Psoas muscle (tissue), 8 donors: ENCODE measurements at places on chromosomes 3 and 15.

- DNase-seq, result no peak
Observed at GRCh38 chr3:125150525-125151441, 61.8 kb downstream of the SLC12A8 start.

- peak; percentile 37 for DNase-seq
Observed at GRCh38 chr3:44235604-44236484, 5.8 kb upstream of the TOPAZ1 start.

DNA sequence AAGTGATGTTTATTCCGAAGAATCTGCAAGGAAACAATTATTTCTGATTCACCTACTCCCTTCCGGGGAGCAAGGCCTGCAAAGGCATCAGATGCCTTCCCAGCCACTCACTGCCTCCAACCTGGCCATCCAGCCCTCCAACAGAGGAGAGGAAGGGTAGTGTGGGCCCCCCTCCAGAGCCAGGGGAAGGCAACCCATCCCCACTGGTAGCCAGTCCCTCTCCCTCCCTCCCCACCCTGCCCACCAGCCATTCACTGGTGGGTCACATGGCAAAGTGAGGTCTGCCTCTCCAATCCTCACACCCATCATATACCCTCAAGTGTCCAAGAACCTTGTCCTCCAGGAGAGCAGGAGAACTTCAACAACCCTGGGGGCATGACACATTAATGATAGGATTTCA, 2.4 kb upstream of the VIPR1 start:
- DNase-seq, result no peak

GRCh38 chr15:65535192-65535591, 4.9 kb downstream of the HACD3 start:
- no peak for DNase-seq

DNA sequence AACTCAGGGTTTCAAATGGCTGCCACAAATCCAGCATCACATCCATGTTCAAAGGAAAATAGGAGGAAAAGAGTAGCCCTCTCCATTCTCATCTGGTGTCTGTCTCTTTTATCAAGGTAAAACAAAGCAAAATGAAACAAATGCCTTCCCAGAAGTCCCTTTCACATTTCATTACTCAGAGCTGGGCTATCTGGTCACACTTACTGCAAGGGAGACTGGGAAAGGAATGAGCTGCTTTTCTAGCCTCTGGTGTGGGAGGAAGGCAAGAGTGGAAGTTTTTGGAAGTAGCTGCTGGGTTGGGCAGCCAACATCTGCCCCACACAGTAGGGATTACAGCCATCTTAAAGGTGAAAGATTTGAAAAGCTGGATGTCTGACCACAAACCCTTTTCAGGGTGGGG, 51.8 kb downstream of the KLF15 start:
- DNase-seq, result no peak

DNA sequence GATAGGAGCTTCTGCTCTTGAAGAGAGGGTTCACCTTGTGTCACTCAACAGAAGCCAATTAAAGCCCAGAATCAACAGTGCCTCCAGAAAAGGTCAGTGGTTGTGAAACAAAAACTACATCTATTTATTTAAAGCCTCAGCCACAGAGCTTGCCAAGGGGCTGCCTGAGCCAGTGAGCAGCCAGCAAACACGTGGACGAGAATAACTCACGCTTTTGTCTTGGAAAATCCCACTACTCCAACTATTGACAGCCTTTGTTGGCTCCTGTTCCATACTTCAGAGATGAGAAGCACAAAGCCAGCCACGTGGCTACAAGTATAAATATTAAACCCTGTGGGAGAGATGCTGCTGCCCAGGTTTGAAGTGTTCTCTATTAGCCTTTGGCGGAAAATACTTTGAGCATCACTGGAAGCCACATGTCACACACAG, 10.3 kb downstream of the GPR156 start:
- DNase-seq, result no peak

DNA sequence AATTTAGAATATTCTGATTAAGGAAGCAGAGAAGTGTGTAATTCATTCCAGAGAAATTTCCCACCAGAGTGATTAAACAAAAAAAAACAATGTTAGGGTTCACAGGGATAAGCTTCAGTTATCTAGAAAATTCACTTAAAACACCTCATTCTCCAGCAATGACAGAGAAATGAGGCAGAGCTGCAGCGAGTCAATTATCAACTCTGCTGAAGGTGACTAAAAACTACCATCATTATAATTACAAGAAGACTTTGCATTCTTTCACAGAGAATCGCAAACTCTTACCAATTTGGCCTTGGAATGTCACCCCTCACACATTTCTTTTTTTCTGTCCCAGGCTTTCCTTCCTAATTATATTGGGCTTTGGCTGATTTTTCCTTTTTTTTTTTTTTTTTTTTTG, 117.1 kb downstream of the RAB11A start:
- DNase-seq, result no peak

- DNase-seq, result no peak
Observed at GRCh38 chr3:94336046-94336753, 273.3 kb downstream of the NSUN3 start.

DNA sequence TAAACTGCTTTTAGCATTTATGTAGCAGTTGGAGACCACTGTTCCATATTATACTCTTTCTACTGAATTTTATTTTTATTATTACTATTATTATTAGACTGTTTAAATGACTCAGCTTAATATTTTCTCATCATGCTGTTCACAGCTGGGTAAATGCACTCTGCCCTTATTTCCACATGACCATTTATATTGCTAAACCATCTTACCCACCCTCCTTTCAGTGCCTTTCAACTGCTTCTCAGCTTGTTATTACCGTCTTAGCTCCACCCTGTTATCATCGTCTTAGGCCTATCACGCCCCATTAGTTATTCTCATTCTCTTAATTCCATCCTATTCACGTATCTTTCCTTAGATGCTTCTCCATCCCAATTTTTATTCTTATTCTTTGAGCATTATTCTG, 212.6 kb downstream of the GAP43 start:
- DNase-seq, result no peak

GRCh38 chr3:10320320-10320677, 613 bp downstream of the SEC13 start:
- no peak for DNase-seq

- no peak for DNase-seq
Observed at GRCh38 chr15:80832686-80833085, 53.5 kb downstream of the CEMIP start.

GRCh38 chr3:37729119-37729518, 132.6 kb upstream of the CTDSPL start:
- no peak for DNase-seq

DNA sequence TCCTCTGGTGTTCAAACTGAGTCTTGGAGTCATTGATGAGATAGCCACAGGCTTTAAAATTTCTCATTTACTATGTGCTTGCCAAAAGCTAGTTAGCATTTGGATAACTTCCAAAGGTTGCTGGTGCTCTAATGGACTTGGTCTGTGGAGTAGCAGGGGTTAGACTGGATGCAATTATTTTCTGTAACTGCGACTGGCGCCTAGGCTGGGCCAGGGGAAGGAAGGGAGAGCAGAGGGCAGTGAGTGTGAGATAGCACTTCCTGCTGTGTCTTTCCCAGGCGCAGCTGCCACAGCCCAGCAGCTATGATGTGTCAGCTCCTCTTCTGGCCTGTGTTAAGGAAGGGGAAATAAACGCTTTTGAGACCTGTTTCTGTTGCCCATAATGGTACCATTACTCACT, 98.6 kb downstream of the MYRIP start:
- DNase-seq, result no peak

GRCh38 chr3:22161315-22161714, 410.3 kb upstream of the ZNF385D start:
- no peak for DNase-seq

GRCh38 chr3:173737167-173737808, 339.7 kb downstream of the NLGN1 start:
- no peak for DNase-seq

DNA sequence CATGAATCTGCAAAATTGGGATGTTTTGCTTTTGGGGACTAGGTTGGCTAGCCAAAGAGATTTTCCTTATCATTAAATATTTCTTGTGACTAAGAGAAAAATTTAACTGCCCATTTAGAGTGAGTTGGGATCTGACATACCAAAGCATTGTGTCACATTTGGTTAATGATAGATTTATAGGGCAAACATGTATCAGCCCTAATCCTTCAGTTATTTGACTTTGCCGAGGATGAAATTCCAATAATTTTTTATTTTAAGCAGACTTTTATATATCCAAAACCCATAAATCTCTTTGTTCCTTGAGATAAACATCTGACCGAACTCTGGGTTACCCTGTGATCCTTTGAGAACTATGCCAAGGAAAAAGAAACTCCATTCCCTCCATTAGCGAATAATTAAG, 218.9 kb downstream of the CDIN1 start:
- DNase-seq, result no peak

GRCh38 chr3:104561324-104561723, 805.4 kb upstream of the ALCAM start:
- DNase-seq, result no peak

GRCh38 chr3:46897829-46898320, 20.4 kb downstream of the PTH1R start:
- DNase-seq, result no peak

DNA sequence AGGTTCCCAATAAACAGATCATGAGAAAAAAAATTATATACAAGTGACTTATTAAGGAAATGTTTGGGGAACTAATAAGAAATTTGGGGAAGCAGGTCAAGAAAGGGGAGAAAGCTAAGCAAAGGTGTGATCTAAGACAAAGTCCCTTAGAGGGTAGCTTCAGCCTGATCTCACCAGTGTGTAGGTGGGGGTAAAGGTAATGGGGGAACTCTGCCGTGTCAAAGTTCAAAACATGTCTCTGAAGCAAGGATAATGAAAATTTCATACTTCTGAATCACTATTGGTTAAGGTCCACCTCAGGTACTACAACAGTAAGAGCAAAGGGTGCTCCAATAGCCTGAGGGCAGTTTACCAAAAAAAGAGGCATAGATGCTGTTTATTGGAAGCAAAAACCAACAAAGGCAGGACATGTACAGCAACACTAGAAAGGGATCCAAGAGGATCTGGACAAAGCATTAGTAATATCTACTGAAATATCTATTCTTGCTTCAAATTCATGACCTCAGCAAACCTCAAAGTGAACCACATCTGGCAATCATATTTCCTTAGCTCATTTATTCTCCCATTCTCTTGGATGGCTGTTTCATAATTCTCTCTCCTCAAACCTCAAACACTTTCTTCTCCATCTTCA, 6.9 kb downstream of the ACAD11 start:
- no peak for DNase-seq
